ENCODE measurements at places on chromosomes 16 and 17. TPM values are rescaled to one million over a fixed set of nuclear protein-coding genes. Genes with fewer than 3 reads are reported as not detected.

IRX5 gene
- total RNA-seq, result 0.86 TPM

PSME3 gene
- total RNA-seq, result 163 TPM

FBXO47 gene
- not detected for total RNA-seq

DNA sequence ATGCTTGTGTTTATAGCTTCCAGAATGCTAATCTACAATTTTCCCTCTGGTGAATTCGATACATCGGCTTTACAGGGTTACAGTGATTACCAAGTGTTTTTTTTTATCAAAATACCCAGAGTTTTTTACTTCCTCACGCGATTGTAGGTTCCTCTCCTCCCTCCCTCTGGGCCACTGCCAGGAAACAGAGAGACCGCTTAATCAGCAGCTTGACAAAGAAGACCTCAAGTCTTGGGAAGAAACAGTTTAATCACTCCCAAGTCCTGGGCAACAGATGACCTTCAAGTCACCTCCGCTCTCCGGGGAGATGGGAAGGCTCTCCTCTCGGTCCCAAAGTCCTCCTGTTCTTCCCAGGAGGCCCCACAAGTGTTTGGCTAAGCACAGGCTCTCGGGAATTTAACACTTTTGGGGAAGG lies 23.5 kb downstream of the SMTNL2 start:
- no peak for DNase-seq

DNA sequence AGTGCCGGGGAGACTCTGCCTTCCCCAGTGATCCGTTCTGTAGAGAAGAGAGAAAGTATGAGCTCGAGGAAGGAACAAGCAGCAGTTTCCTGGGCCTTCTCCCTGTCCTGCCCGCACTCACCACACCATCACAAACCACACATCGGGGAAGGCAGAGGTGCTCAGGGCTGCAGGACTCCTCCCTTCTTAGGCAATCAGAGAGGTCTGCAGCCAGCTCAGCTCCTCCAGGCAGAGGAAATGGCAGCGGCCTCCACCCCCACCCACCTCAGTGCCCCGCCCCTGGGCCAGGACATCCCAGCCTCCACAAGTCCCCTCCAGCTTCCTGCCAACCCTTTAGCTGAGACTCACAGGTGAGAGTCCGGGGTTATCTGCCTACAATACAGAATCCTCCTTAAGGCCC lies 2.0 kb downstream of the ZNF319 start:
- no peak for DNase-seq

Data from HCT116 (cell line).